RPMI8226 (cell line): ENCODE measurements at places on chromosomes 7 and 10.
A peak's percentile ranks its signal among the peaks of the same experiment; 100 is the strongest.

GRCh38 chr7:12436126-12436525 is 32.5 kb upstream of the VWDE start:
- DNase-seq, result no peak

GRCh38 chr7:102061981-102062390 is 224.7 kb upstream of the SH2B2 start:
- no peak for DNase-seq

DNA sequence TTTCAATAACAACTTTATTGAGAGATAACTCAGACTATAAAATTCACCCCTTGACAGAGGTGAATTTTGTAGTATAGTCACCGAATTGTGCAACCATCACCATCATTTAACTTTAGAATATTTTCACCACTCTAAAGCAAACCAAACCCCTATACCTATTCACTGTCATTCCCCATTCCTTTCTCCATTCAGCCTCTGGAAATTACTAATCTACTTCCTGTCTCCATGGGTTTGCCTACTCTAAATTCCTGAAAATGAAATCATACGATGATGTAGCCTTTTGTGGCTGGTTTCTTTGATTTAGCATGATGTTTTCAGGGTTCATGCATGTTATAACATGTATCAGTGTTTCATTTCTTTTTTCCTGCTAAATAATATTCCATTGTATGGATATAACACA is 15.6 kb upstream of the LMTK2 start:
- no peak for DNase-seq

DNA sequence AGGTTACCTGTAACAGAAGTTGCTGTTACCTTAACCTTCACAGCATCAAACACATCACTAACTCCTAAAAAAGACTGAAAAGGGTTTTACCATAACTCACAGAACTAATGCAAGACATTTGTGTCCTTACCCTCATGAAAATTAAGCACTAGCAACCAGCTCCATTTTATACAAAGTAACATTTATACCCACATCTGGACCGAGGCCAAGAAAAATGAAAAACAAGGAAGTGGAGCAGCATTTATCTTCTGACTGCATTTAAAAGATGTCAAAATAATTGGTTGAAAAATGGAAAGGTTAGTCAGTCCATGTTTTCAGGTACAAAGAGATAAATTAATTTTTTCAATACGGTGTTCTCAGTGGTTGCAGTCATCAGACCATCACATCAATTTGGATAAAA is 3.1 kb upstream of the RBP4 start:
- DNase-seq, result no peak

DNA sequence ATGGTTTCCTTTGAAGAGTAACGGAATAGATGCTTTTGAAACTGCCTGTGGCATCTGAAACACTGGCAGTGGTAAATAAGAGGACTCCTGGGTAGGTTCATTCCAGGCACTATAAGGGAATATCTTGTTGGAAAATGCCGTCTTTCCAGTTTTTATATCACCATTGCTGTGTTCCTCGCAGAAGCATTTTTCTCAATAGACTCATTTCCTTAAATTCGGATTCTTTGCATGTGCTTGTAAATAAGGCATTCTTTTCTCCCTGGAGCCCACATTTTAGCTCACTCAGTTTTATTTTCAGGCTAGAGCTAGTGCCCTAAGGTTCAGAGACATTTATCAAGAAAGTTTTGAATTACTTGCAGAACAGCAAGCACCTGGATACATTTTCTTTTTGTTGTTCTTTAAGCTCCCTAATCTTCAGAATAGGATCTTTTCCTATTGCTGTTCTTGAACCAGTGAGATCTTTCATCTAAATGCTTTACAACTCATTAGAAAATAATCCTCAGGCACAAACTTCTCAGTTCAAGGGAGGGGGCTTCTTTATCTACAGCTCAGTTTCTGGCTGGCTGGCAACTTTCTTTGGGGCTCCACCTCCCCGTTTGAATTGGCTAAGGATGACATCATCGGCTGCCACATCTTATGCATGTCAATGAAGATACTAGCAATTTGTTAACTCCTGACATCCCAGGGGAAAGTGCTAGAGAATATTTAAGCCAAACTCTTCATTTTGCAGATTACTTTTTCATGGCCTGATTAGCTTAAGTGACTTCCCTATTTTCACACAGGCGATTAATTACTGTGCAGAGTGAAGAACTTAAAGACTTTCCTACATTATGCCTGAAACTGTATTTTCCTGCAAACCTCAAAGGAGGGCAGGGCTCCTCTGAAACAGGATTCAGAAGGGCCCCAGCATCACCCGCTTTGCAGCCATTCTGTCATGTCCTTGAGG is 133.7 kb upstream of the RSU1 start:
- DNase-seq, result no peak

- DNase-seq, result no peak
These were observed 5.8 kb upstream of the ITIH5 start for GRCh38 chr10:7672341-7673134.

- no peak for DNase-seq
These were observed 139.5 kb downstream of the FAM107B start for GRCh38 chr10:14635043-14635710.

DNA sequence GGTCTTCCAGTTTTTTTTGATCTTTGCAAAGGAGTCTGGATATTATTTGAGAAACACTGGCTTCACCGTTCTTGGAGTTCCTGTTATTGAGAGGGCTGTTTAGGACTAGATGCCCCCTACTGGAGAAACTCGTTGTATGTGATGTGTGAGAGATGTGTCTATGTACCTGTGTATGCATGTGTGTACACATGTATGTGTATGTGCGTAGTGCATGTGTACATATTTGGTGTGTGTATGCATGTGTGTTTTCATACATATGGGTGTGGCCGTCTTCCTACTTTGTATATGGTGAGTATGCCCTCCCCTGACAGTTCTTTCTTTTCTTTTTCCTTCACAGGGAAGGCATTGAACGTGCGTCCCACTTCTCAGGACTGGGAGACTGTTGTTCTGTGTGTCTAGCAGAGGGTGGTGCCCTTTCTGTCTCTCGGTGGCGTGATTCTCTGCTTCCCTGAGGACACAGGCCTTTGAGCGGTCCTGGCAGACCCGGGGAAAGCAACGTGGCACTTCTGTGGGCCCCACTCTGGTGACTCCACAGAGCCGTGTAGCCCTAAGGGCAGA is 3.0 kb upstream of the CALHM3 start:
- DNase-seq, result peak; percentile 72

- no peak for DNase-seq
These were observed 39.7 kb upstream of the EPHB6 start for GRCh38 chr7:142815134-142815533.

DNA sequence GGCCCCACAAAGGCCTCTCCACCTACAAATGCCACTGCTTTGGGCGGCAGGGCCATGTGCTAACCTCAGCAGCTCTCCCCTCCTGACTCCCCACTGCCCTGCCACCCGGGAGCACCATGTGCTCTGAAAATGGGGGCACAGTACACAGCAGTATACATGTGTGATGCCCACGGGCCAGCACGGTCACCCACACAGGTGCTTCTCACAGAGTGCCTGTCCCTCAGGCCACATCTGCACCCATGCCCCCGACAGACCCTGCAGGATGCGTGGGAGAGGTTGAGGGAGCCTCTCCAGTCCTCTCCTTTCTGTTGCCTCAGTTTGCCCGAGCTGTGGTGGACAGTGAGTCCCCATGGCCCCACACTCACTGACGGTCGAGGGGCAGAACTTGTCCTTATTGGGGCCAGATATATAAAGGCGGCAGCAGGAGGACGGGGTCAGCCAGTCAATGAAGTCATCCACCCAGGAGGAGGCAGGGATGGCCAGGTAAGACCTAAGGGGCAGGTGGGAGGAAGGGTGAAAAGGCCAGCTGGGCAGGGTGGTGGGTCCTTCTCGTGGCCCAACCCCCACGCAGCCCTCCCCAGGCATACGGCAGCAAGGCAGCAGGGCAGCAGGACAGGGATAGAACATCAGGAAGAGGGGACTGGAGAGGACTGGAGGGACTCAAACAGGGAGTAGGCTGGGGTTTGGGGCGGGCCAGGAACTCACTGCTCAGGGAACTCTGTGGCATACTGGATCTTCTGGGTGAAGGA is 19.6 kb downstream of the NPC1L1 start:
- no peak for DNase-seq
